ENCODE measurements at places on chromosomes 12 and 14.

DNA sequence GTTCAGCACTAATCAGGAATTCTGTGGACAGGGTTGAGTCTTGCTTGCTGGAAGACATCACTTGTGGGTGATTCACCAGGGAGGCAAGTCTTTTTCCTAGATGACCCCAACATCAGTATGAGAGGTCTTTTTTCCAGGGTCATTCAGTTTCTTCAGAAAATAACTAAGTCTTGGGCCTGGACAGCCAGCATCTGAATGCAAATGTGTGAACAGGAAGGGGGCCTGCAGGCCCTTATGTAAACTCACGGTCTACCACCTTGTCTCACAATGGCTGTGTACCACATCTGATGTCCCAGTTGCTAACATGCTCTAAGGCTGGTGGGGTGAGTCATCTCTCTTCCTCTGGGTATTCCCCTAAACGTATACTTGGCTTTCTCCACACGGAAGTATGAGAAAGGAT is 79.2 kb downstream of the HECTD4 start:
- peak; percentile 9 for DNase-seq

DNA sequence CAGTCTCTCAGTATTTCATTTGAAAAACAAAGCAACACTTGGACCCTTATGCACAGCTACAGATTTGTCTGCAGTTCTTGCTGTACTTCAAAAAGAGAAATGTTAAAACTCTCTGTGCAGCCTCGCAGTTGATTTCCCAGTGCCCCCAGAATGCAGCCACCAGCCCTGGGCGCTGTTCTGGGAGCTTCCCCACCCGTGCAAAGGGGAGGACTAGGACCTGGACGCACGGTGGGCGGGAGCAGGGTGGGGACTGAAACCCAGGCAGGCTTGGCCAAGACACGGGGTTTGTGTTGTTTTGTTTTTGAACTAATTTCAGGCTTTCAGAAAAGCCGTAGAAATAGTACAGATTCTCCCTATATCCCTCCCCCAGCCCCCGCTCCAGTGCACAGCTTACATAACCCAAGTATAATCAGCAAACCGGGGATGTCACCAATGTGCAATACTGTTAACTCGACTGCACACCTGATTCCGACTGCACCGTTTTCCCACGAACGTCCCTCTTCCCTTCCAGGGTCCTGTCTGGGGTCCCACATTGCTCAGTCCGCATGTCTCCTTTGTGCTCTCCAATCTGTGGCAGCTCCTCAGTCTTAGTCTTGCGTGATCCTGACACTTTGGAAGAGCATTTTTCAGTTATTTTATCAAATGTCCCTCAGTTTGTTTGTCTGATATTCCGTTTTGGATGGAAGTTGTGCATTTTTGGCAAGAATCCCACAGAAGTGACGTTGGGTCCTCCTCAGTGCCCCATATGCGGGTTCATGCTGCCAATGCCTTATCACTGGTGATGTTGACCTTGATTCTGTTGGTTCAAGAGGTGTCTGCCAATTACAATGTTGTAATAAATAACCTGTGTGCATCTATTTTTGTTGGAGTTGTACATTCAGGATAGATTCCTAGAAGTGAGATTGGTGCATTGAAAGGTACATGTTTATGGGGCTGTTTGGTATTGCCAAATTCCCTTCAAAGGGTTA is 95.9 kb downstream of the SETD3 start:
- DNase-seq: no peak

DNA sequence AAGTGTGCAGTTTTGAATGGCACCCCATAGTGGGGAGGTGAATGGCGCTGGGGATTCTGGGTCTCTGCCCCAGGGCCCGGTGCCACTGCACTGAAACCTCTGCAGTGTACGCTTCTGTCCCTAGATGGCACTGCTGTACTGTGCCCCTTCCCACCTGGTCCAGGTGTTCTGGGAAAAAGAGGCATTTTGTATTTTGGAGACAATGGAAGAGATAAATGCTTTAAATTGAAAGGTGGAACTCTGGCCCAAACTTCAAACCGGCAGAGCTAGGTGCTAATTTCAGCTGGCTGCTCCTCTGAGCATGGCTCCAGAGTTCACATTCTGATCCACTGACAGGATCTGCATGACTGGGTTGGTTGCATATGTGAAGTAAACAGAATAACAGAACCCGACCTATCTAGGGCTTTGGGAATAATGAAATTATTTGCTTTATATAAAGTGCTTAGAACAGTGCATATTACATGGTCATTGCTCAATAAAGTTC is 52.2 kb downstream of the KRT80 start:
- no peak for DNase-seq

DNA sequence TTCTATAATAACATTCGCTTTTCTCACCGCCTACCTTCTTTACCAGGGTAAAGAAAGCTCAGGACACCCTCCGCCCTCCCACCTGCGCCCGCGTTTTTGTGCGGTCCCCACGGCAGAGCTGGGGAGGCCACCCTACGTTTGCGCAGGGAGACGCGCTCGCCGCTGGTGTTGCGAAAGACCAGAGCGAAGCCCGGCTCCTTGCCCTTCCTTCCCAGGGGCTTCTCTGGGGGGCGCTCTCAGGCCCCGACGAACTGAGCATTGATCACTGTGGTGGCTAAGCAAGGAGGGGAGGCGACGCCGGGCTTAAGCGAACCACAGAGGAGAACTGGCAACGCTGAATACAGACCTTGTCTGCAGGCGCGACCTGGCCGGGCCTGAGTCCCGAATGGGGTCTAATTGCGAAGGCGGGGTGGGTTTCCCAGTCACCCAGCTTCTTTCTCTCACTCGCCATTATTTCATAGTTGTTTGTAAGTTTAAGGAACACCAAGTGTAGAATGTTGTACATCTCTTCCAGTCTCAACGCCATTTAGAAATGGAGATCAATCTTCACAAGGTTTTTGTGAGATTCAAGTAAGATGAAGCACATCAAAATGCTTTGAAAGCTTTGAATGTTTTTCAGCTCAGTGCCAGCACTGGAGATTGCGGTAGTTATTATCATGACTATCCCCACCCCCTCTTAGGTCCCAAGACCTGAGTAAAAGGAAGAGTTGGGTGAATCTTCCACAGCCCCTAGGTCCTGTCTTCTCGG is 1.7 kb upstream of the NKX2-1 start:
- no peak for DNase-seq

DNA sequence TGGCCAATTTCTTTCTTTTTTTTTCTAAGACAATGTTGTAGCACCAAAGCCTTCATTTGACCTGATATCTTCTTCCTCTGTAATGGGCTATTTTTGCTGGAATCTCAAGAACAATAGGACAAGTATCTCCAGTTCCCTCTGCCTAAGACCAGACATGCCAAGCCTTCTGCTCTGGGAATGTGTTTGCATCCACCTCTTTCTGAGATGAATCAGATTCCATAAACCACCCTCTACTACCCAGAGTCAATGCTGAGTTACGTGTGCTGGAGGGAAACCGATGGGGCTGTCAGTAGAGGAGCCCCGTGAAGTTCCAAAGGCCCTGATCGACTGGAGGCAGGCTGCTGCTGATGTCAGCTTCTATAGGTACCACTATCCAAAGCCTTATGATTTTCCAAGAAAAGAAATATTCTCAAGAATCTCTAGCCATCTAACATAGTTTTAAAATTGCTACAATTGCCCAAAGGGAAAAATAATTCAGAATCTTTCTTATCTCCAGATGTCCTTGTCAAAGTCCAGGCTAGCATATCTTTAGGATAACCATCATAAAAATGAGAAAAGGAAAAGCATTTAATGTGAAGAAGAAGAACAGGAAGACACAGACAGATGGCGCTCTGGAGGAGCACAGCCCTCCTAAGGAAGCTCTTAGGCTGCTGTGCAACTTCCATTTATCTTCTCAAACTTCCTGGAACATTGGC is 101.9 kb downstream of the SLC8A3 start:
- DNase-seq: peak; percentile 13

DNA sequence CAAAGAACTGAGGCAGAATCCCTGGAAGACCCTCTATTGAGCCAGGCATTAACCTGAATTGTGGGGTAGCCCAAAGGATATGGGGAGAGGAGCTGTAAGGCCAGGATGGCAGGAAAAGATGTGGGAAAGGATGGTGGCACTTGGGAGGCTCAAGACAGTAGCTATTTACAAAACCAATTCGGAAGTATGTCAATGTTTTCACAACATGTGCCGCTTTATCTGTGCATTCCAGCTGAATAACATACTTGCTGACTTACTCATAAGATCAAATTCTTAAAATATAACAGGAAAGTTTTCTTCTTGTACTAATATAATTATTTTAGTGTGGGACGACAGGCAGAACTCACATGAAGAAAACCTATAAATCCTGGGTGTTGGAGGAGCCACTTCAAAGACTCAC is 10.6 kb downstream of the BBS10 start:
- DNase-seq: no peak

- no peak for DNase-seq
Measured at GRCh38 chr12:111467092-111467856, 61.6 kb downstream of the SH2B3 start.
